ELF-1 (cell line): ENCODE measurements at places on chromosomes 12 and 14.

GRCh38 chr14:67457782-67458181 lies 30.7 kb downstream of the TMEM229B start:
- DNase-seq, result peak; percentile 79

DNA sequence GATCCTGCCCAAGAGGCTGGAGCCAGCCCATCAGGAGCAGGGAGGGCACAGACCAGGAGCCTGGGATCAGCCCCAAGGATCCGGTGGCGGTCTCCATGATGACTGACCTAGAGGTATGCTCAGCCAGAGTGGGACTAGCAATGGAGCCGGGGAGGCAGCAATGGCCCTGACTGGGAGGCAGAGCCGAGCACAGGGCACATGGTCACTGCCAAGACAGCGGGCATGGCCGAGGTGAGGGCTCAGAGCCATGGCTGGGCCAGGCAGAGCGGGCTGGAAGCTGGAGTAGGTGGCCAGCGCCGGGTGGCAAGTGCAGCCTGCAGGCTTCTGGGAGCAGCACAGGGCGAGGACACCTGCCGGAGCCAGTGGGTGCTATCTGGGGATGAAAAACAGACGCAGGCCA lies 259.3 kb downstream of the BCL11B start:
- no peak for DNase-seq

GRCh38 chr14:32559590-32559989 lies 230.5 kb downstream of the AKAP6 start:
- DNase-seq, result peak; percentile 10

DNA sequence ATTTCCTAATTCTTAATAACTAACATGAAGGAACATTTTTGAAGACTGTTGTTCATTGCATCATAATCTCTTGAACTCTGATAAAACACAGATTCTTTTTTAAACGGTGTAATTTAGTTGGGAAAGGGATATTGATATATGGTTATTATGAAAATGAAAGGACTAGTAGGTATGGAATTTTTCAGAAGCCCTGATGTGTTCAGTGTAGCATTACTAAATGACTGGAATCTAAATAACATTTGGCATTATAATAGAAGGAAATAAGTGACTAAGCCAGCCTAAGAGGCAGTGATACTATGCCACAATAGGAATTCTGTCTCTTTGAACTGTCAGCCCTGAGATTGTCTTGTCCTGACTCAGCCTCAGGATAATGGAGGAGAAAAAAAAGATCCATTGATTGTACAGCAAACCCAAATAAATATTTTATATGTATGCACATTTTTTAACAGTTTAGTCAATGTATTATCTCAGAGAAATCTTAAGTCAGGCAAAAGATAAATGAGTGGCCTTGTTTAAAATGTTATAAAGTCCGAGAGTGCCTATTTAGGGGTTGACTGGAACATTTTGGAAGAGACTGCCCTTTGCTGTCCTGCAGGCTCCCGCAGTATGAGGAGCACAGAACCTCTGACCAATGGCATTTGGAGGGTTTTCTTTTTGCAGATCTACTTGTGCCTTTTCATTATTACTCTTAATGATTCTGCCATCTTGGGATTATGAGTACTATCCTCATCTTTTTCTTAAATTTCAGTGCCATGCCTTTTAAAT lies 271.2 kb downstream of the EGLN3 start:
- DNase-seq, result no peak

- DNase-seq, result no peak
Measured at GRCh38 chr12:129161511-129161910, 308.2 kb downstream of the GLT1D1 start.

DNA sequence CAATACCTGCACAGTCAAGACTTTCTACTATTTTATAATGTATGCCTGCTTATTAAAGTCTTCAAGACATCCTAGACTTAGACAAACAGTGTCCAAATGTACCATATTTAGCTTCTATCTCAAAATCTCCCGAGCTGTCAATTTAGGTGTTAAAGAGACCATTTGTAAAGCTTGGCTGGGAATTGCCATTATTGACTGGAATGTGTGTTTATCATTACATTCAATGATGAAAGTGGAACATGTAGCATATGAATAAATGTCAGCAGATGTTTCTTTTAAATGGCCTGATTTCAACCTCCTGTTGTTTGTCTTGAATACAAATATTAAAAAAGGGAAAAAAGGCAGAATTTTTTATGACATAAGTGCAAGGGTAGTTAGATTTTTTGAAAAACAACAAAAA lies 572.3 kb downstream of the PRKD1 start:
- DNase-seq, result no peak

DNA sequence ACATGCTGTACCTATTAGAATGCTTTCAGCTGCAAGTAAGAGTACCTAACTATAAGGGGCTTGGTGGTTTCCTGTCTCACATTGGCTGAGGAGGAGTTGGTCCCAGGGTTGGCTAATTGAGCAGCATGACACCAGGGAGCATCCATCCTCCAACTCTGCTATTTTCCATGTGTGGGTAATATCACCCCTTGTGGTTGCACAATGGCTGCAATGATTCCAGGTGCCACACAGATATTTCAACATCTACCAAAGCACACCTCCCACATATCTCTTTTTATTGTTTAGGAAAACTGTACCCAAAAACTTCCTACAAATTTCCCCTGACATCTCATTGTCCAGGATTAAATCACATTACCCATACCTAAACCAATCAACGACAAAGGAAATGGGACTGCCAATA lies 118.0 kb upstream of the EEA1 start:
- DNase-seq, result no peak

DNA sequence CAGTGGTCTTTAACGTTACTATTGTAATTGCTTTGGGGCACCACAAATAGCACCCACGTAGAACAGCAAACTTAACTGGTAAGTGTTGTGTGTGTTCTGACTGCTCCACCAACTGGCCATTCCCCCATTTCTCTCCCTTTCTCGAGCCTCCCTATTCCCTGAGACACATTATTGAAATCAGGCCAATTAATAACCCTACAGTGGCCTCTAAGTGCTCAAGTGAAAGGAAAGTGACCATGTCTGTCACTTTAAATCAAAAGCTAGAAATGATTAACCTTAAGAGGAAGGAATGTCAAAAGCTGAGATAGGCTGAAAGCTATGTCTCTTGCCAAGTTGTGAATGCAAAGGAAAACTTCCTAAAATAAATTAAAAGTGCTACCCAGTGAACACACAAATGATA lies 22.3 kb downstream of the PPP1R13B start:
- DNase-seq, result no peak

DNA sequence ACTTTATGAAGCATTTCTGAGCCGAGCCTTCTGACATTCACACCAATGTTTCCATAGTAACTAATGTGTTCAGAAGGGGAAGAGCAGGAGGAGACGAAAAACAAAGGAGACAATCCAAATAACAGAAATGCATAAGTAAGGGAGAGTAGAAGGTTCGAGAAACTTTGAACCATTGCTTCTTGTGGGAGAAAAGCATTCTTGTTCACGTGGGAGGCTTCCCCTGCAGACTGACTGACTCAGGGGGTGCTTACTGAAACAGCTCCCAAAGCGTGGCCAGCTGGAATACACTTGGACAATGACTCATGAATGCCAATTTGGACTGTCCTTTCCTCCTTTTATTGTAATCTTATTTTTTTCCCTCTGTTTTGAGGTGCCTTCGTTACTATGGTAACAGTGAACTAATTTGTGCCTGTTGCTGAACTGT lies 73.9 kb downstream of the NEDD1 start:
- DNase-seq, result no peak

DNA sequence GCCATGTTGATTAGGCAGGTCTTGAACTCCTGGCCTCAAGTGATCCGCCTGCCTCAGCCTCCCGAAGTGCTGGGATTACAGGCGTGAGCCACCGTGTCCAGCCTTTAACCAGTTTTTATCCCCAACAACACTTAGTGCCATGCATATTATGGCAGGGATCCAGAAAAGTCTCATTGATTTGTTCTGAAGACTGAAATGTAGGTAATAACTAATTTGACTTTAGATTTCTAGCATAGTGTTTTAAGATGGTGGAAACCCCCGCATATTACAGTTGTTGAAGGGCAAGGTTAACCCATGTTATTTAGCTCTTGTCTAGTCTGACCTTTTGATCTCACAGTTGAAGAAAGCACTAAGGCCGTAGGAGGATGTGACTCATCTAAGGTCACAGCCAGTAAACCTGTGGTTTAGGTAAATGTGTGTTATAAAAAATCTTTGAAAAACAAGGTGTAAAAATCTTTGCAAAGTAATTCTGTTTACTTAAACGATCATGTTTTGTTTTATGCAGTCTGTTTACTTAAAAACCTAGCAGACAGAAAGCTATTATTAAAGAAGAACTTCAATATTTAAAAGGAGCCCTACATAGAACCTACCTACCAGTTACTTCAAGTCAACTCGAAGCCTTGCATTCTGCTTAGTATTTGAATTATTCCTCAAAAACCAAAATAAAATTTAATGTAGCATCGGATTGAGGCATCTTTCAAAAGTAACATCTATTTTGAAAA lies 24.8 kb downstream of the BICDL1 start:
- DNase-seq, result no peak

GRCh38 chr14:88559852-88560251 lies 3.0 kb upstream of the ZC3H14 start:
- no peak for DNase-seq

DNA sequence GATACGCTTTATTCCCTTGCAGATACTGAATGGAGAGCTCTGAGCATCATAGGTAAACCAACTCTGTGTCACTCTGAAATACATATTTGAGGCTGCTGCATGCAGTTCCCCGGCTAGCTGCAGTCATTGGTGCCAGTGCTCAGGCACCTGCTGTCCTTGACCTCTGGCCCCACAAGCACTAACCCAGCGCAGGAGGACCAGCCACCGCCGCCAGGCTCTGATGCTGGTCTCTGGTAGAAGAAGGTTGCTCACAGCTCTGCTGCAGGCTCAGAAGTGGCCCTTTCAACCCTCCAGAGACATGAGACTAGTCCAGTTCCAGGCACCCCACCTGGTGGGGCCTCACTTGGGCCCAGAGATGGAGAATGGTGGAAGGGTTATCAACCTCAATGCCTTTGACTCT lies 34.5 kb upstream of the PTPRB start:
- DNase-seq, result no peak

DNA sequence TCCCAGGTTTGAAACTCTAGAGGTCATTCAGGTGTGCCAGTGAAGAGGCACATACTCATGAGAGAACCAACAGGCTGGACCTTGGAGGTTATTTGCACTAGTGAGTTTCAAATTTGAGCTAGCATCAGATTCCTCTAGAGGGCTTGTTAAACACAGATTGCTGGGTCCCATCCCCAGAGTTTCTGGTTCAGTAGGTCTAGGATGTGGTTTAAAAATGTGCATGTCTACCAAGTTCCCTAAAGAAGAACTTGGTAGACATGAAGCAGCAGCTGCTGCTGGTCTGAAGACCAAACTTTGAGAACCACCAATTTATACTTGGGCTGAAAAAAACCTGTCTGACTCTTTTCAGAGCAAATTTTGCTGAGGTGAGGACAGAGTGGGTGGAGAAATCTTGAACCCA lies 61.7 kb downstream of the SUSD6 start:
- no peak for DNase-seq

- DNase-seq, result no peak
Measured at GRCh38 chr12:16766736-16767135, 160.8 kb upstream of the LMO3 start.

- DNase-seq, result peak; percentile 44
Measured at GRCh38 chr12:109393437-109394345, 46.0 kb downstream of the MYO1H start.

DNA sequence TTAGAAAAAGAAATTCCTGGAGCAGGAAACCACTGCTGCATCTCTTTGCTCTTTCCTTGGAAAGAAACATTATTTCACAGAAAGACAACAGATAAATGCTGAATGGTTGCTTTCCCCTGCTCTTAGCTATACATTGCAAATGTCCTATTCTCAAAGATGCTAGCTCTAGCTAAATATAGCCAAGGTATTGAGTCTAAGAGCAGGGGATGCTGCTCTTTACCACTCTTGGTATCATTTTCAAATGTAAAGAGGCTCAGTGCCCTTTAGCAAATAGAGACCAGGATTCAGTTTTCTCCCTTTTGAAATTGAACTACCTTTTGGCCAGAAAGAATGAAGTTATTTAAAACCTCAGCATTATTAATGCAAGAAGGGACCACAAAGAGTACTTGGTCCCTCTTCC lies 104.0 kb upstream of the FUT8 start:
- no peak for DNase-seq

DNA sequence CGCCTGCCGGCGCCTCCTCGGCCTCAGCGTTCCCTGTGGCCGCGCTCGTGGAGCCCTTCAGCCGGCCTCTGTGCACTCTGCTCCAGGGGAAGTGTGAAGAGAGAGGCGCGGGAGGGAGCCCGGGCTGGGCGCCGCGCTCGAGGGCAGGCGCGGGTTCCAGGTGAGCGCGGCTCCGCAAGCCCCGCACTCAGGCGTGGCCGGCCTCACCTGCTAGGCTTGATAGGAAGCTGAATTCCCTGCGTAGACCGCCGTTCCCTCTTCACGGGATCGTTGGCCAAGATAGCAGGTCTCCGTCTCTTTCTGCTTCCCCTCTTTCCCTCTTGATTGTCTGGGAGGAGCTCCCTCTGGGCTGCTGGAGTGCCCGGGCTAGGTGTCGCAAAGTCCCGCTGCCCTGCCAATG lies 89.7 kb downstream of the ASCL4 start:
- peak; percentile 39 for DNase-seq

GRCh38 chr14:46404865-46405811 lies 246.4 kb downstream of the RPL10L start:
- DNase-seq, result peak; percentile 4
